ENCODE measurements at places on chromosomes 5 and 9.

DNA sequence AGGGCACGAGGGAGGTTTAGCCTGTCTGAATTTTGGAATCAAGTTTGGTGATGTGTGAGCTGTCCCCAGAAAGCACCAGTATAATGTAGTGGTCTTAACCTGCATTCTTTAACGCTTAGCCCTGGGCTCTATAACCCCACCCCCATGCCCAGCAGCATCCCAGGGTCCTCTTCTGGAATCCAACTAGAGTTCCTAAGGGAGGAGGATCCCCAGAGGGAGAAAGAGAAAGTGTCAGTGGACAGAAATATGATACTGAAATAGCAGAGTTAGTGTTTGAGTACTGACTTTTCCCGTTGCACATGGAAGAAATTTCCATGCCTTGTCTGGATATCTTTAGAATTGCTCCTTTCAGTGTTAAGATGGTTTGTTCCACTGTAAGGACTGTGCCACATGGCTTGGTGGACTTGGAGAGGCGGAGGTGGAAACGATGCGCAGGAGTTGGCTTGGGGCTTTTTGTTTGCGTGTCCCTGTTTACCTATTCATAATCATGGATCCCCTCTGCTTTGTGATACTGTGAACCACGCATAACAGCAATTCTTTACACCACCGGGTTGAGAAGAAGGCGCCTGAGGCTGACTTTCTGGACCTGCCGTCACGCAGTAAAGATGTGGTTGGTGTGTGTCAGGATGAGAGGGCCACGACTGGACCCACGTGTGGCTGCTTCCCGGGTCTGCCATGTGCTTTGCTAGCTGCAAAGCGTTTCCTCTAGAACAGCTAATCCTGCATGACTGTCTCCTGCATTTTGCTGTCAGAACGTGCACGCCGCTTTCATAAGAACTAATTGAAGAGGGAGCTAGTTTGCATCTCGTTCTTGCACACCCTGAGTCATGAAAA lies 142.3 kb downstream of the SMARCA2 start:
- DNase-seq, result peak; percentile 30

GRCh38 chr9:97315550-97315949 lies 8.1 kb downstream of the CCDC180 start:
- DNase-seq, result no peak

DNA sequence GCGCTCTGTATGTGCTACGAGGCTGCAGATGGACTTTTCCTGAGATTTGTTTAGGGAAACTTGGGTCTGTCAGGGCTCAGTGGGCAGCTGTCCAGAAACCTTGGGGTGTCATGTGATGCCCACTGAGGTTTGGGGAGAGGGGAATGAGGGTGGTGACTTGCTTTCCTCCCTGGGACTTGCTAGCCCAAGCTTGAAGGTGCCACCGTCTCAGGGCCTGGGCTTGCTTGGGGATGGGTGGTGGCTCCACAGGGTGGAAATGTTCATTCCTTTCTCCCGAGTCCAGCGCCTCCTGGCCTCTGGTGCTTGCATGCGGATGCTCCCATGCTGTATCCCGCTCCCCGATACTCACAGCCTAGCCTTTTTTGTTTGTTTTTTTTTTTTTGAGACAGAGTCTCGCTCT lies 33.3 kb downstream of the ZNF618 start:
- no peak for DNase-seq

DNA sequence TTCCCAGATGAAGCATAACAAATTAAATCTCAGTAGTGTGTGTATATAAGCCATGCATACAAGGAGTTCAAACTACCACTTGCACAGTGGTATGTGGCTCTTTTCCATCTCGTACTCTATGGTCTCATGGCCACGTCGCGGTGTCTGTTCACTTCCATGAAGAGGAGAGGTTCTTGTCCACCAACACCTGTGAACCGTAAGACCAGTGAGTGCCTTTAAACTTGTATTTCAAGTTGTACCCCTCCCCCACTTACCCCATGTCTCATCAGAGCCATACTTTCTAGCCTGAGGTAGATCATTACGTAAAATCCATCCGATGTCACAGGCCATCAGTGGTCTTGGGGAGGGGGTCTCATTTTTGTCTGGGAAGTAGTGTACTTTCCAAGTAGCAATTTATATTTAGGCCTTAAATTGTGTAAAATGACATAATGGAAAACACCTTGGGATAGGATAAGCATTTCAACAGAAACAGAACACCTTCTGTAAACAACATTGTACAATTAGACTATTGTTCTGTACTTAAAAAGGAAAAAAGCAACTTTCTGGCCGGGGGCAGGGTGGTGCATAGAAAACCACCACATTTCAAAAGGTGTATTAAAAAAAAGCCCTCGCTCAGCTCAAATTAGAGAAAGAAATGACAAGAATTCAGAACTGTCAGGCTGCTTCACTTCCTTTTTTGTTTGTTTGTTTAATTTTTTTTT lies 163.0 kb downstream of the SMARCA2 start:
- DNase-seq, result no peak

GRCh38 chr5:52760695-52761366 lies 26.9 kb upstream of the ITGA1 start:
- no peak for DNase-seq

DNA sequence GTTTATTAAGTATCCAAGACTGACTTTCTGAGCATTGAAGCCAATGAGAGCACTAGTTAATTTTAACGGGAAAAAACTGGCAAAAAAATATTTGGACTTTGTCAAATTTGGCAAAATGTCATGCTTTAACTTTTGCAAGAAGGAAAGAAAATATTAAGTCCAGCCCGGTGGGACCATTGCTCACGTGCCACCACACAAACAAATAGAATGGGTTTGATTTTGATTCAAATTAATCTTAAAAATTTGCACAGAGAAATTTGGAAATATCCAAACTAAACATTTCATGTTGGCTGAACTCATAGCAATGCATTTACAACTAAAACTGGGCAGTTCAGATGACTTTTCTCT lies 302.2 kb downstream of the EBF1 start:
- DNase-seq, result no peak

DNA sequence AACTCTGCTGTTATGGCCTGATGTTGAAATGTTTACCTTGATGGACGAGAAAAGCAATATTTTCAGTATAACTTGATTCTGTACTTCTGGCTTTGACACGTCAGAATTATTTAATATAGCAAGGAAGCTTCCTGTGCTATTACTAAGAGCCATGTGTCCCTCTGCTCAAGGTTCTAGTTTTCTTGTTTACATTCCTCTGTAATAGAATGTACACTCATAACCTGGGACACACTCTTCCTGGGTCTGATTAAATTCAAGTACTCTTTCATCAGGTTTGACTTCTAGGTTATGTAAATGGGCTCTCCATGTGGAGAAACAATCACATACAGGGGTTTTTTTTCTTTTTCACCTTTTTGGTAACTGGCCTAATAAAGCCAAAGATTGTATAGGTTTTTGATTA lies 33.1 kb downstream of the GTF3C4 start:
- DNase-seq, result no peak

- no peak for DNase-seq
These were observed 42.0 kb downstream of the IQGAP2 start for GRCh38 chr5:76445063-76445462.

GRCh38 chr9:77011973-77012821 lies 7.3 kb upstream of the FOXB2 start:
- peak; percentile 15 for DNase-seq

GRCh38 chr9:5957166-5957565 lies 58.3 kb downstream of the RANBP6 start:
- no peak for DNase-seq

DNA sequence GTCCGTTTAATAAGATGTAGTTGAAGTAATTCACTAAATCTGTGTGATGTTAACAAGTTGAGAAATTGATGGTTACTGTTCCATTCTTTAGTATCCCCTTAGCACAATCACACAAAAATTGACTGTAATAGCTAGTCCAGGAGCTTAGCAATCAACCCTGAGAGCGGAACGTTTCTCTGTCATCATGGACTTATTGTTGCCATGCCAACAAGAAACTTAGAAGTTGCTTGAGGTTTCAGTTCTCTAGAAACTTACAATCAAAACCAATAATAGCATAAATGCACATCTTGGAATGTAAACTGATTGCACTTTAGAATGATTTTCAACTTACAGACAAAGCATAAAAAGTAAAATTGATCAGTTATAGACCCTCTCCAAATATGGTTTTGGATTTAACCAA lies 125.4 kb upstream of the ANKH start:
- no peak for DNase-seq

DNA sequence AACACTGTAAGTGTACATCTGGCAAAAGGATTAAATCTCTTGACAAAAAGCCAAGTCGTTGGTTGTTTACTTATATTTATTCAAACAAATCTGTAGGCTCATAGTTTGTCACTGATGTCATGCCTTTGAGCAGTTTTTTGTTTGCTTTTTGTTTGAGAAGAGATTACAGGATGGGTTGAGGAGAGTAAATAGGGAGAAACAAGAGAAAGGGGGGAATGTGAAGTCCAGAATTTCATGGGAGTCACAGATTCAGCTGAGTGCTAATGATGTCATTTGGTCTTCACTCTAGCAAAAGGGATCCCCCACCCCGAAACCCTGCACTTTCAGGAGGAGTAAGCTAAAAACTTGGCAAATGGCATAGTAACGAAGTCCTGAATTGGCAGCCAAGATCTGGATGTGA lies 337.4 kb downstream of the GLIS3 start:
- no peak for DNase-seq

- no peak for DNase-seq
These were observed 60.9 kb upstream of the GLRX start for GRCh38 chr5:95883185-95884016.

DNA sequence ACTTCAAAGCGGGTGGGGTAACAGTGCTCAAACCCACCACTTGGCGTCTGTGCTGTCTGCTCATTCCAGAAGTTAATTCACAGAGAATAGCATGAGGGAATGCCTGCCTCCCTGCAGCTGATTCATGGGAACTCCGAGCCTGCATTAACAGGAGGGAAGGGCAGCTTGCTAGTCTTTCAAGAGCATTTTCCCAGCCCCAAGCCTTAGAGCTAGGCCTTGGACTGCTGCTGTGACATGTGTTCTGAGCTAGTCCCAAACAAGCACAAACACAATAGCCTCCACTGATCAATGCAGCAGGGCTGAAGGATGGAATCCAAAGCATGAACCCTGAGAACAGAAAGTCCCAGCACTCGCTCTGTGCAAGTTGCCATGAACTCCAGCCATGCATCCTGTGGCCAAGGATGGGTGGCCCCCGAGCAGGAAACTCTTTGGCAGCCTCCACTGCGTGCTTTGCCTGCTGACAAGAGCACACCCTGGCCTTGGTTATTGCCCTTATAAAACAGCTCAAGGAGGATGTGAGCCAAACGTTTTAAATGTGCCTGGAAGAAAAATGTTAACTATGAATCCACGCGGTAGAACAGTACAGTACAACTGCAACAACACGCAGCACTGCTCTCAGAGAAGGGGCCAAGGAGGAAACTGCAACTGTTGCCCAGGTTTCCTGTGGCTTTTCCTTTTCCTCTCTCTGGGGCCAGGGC lies 653.1 kb upstream of the KLF4 start:
- peak; percentile 72 for DNase-seq

DNA sequence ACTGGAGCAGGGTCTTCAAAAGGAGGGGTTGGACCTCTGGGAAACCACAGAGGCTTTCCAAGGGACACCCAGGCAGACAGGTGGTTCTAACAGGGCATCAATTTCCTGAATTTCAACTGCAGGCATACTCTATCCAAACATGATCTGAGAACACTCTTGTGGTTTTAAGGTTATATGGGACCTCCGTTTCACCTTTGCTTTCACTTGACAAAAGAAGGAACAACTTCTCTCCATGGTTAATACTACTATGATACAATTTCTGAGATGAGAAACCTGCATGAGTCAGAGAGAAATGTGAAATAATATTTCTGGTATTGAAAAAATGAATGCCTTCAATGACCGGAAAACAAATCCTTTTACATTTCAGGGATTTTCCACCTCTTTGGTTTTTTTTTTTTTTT lies 28.0 kb upstream of the ERAP1 start:
- no peak for DNase-seq

- no peak for DNase-seq
These were observed 198.8 kb downstream of the AUH start for GRCh38 chr9:91162784-91163443.

- DNase-seq, result no peak
These were observed 84.6 kb downstream of the BOD1 start for GRCh38 chr5:173531863-173532262.

DNA sequence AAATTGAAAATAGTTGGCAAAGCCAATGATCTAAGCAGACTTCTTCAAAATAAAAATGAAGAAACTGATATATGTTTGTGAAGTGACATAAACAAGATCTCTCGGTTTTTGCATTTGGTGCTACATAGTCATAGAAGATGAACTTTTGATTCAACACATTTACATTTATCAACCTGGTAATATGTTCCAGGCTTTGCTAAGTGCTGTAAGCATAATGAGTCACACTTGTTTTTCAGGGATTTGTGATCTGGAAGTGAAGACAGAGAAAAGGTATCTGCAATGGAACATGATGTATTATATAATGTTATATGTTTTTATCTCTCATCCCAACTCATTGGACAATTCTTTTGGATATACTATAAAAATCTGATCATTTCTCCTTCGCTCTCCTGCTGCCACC lies 801.4 kb downstream of the BRINP1 start:
- no peak for DNase-seq

DNA sequence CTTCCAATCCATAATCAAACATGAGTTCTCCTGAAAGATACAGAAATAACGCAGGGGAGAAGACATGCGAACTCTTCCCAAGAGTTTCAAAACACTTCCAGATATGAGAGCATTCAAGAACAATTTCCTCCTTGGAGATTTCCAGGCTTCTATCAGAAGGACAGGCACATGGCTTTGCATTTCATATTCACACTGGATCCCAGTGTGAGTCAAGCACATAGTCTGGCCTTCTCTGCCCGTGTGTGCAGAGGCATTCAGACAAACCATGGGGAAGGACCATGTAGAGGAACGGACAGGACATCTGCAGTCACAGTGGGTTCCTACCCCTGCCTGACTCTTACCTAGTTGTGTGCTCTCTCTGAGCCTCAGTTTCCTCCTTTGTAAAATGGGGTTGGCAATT lies 384.5 kb downstream of the NTRK2 start:
- DNase-seq, result no peak

GRCh38 chr9:135921749-135922310 lies 14.5 kb upstream of the CAMSAP1 start:
- no peak for DNase-seq

DNA sequence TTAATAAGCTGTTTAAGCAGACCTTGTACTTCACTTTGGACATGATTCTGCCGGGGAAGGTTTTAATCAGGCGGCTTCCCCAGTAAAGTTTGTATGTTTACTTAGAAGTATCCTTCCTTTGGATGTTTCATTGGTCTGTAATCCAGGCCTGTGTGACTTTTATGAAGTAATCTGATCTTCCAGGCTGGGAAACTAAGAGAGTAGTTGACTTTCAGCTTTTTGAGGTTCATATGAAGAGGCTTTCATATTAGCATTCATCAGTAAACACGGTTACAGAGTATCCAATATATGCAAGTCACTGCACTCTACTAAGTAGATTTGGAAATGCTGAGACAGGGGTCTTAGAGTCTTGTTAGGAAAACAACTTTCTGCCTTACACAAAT lies 1.1 kb downstream of the DNAJC21 start:
- DNase-seq, result no peak

GRCh38 chr5:176155922-176156359 lies 82.3 kb upstream of the SIMC1 start:
- DNase-seq, result no peak
